Activated CD8-positive, alpha-beta memory T cell treated with anti-CD3 and anti-CD28 coated beads for 1 hour (primary cell): ENCODE measurements at places on chromosomes 4 and X.

- DNase-seq, result no peak
These were observed 198.9 kb downstream of the MID1IP1 start for GRCh38 chrX:38999967-39000745.

DNA sequence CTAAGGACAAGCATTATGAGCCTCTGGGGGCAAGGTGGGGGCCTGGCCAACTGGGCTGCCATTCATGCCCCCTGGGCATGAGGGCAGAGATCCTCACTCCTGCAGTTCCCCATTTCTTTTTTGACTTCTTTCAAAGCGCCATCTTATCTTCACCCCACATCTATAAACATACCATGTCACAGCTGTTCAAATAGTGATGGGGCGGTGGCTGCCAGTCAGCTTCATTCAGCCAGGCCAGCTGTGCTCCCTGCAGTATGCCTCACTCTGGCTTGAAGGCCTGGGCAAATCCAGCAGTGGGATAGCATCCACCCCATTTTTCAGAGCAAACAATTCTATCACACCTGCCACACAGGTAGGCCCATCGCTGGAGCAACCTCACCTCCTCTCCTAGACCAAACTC is 85.5 kb downstream of the NHSL2 start:
- DNase-seq, result no peak

DNA sequence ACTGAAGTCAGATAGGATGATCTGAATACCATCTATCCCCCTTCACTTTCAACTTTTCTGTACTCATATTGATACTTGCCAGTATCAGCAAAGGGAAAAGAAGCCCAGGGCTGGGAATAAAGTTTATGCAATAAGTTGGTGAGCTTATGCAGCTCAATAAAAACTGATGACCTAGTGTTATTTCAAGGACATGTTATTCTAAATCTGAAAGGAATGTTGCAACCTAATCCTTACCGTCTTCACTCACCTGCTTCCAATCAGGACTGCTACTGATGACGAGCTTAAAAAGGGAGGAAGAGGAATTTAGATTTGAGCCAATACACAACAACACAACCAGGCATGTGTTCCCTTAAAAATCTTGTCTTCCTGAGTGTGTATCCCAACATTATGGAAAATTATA is 419.9 kb downstream of the SPRY1 start:
- no peak for DNase-seq

GRCh38 chrX:107871136-107871535 is 45.5 kb downstream of the MID2 start:
- no peak for DNase-seq

- DNase-seq, result no peak
These were observed 86.1 kb downstream of the FRYL start for GRCh38 chr4:48693856-48694574.

DNA sequence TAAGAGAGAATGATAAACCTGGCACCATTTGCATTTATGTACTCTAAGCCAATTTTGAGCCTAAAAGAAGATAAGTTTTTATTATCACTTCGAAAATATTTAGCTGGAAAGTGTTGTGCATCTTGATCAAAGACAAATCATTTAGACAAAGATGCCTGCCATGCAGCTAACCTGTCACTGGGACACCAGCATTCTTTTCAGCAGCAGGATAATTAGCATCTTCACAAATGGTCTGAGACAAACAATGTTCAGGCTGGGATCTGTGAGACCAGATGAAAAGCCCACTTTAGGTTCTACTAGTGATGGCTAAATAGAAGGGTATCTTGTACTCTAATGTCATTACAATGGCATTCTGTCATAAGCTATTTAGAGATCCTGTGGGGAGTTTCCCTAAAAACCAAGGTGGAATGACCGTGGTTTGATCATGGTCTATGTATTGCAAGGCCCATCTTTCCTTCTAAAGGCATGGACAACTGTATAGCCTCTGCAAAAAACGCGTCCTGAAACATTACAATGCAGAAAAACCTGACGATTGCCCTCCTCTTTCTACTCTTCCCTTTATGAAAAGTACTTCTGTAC is 7.2 kb downstream of the PRDM8 start:
- no peak for DNase-seq

DNA sequence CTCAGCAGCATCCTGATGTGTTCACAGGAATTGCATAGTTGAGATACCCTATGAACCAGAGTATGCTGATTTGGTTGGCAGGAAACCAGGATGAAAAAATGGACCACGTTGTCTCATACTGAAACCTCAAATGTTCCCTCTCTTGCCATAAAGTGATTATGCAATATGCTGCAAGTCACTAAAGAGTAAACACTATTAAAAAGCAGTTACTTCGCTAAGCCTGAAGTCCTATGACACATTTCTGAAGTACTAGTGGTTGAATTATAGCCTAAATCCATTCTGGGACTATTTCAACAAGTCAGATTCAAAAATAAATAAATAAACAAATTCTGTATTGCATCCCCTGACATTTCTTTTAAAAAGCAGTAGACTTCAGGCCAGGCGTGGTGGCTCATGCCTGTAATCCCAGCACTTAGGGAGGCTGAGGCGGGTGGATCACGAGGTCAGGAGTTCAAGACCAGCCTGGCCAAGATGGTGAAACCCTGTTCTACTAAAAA is 106.0 kb upstream of the NAP1L5 start:
- DNase-seq, result no peak

- DNase-seq, result no peak
These were observed 539.6 kb upstream of the PRKX start for GRCh38 chrX:4253092-4253491.

GRCh38 chr4:187687697-187688096 is 307.9 kb upstream of the ZFP42 start:
- no peak for DNase-seq

DNA sequence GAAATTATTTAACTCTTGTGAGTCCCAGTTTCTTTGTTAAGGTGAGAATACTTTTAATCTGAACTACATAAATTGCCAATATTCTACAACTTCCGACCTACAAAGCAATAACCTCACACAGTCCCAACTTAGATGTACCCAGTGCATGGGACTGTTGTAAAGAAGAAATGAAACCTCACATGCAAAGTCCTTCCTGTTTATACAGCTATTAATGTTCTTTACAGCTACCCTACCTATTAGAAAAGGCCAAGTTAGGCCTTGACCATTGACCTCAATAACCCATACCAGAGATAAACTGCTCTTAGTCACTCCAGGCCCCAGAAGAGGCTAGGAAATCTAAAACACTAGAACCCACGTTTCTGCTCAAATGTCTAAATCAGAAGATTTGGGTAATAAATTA is 920.1 kb upstream of the TENM3 start:
- DNase-seq, result no peak

DNA sequence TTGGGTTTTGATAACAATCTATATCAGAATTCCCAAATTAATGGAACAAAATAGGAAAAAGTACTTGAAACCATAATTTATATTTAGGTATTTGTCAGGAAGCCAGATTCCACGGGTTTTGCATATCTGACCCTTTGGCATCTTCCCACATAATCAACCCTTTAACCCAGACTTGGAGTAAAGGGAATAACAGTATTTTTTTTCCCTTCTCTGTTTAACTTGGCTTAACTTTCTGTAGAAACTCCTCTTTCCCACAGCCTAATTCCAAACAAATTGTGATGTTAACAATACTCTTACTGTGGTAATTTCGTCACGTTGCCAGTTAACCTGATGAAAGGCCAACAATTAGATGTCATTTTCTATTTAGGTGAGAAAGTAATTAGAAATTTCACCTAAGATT is 49.4 kb upstream of the GUCY1A1 start:
- DNase-seq, result no peak

GRCh38 chr4:160202802-160203201 is 1099.9 kb downstream of the RAPGEF2 start:
- DNase-seq, result no peak

- DNase-seq, result no peak
These were observed 5.6 kb downstream of the TIGD4 start for GRCh38 chr4:152773953-152774352.

DNA sequence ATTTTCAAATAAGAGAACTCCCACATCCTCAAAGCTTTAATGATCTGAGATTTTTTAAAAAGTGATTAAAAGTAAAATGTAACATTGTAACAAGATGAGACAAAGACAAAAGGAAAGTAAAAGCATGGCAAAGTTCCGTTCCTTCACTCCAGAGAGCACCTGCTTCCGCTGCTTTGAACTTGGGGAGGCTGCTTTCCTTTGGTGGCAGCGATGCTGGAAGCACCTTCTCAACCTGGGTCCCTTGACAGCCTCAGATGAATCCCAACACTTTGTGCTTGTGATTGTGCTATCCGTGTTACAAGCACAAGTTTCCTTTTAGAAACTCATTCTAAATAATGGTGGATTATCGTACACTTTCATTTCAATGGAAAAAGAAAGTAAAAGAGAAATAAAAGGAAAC is 59.7 kb downstream of the HADH start:
- no peak for DNase-seq

DNA sequence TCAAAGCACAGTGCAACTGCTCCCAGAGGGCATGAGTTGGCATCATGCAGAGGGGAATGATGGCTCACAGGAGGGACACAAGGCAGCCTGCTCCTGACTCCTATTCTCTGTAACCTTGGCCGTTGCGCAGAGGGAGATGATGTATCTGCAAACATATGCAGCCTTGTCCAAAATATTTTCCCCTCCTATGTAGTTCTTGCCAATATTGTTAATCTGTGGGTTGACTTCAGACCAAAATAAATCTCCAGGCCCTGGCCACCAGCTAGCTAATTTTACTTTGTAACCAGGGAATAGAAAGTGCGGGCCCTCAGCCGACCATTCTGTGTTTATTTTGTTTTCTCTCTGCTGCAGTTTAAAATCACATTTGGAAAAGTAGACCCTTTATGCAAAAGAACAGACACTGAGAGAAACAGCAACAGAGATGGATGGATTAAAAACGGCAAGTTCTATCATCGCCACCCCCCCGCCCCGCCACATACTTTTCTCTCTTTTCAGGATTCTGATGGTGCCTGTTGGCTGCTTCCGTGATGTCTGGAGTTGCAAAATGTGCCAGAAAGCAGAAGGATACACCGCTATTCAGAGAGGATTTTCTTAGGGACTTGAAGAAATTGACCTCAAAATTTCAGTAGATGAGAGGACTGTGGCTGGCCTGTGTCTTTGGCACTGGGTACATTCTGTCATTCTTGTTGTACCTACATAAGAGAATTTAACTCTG is 185.3 kb upstream of the BCOR start:
- no peak for DNase-seq

DNA sequence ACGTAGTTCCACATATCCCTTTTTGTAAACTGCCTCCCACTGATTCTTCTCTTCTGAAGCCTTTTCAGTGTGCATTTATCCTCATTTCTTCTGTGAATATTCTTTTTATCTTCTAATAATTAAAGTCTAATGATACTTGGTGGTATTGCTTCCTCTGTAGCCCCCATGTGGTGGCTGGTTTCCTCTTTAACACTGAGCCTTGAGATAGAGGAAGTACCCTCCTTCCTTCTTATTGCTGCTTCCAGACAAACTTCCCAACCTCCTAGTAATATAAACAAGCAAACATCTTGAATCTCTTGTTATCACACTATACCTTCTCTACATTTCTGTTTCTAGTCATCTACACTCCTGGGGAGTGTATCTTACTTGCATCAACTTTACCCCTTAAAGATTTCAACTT is 310.5 kb upstream of the GIMD1 start:
- DNase-seq, result no peak

DNA sequence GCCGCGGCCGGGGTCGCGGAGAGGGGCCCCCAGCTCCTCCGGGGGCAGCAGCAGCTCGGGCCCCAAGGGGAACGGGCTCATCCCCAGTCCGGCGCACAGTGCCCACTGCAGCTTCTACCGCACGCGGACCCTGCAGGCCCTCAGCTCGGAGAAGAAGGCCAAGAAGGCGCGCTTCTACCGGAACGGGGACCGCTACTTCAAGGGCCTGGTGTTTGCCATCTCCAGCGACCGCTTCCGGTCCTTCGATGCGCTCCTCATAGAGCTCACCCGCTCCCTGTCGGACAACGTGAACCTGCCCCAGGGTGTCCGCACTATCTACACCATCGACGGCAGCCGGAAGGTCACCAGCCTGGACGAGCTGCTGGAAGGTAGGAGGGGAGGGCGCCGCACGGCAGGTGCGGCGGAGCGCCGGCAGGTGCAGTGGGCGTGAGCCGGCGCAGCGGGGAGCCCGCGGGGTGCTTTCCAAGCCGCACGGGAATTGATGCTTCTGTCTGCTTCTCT is 886 bp downstream of the DCLK2 start:
- no peak for DNase-seq

GRCh38 chr4:105472871-105473323 is 965 bp downstream of the PPA2 start:
- DNase-seq, result no peak

GRCh38 chr4:86338989-86339388 is 20.9 kb downstream of the MAPK10 start:
- DNase-seq, result no peak

DNA sequence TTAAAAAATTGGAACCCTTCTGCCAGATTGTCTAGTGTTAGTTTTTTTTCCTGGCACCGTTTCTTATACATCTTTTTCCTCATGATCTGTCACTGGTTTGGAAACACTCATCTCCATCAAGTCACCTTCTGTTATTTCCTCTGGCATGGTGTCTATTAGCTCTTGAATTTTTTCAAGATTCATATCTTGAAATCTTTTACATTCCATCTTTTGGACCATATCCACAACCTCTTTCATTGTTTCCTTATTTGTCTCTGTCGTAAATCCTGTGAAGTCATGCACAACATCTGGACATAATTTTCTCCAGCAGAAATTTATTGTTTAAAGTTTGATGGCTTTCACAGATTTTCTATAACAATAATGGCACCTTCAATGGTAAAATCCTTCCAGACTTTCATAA is 10.2 kb upstream of the TMEM185A start:
- DNase-seq, result no peak

DNA sequence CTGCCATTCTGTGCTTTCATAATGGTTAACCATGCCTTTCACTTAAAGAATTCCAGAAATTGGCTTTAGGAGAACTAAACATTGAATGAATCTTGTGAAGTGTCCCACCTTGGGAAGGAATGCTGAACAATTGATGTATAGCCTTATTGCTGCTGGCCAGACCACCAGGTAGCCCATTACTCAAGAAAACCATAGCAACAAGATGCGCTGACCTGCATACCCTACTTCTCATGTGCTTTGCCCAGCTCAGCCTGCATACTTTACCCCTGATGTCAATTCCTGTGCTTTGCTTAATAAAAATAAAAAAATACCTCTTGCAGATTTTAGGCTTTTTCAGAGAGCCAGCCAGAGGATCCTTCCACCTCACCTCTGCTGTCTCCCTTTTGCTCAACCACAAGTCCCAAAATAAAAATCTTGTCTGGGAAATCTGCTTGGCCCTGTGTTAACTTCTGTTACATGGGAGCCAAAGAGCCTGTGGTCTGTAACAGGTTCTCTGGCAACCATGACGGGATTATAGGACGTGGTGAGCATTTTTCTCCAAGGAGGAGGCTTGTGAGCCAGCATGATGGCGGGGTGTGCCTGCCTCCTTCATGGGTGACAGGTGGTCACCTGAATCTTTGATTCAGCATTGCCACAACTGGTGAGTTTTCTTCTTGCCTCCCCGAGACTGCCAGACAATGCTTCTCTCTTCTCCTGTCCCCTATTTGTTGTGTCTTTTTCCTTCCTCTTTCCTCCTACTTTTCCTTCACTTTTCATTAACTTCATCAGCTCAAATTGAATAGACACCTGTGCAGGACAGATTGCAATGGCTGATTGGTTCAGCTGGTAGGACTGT is 106.8 kb downstream of the ARSJ start:
- DNase-seq, result no peak
